ENCODE measurements at places on chromosomes 12 and 14.

DNA sequence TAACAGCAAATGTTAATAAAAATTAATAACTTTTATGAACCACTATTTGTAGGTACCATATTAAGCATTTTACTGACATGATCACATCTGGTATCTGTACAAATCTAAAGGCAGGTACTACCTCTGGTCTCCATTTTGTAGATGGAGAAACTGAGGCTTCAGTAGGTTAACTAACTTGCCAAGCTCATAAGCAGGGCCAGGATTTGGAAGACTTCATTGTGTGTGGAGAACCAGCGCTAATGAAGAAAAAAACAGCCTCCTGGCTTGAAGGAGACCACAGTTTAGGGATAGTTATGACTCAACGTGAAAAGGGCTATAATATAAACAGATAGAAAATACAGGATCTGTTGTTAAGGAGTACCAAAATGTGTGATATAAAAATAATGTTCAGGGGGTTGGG, 1.0 kb downstream of the NUP37 start:
- H3K27ac ChIP-seq = peak overlapping the region; percentile 97

DNA sequence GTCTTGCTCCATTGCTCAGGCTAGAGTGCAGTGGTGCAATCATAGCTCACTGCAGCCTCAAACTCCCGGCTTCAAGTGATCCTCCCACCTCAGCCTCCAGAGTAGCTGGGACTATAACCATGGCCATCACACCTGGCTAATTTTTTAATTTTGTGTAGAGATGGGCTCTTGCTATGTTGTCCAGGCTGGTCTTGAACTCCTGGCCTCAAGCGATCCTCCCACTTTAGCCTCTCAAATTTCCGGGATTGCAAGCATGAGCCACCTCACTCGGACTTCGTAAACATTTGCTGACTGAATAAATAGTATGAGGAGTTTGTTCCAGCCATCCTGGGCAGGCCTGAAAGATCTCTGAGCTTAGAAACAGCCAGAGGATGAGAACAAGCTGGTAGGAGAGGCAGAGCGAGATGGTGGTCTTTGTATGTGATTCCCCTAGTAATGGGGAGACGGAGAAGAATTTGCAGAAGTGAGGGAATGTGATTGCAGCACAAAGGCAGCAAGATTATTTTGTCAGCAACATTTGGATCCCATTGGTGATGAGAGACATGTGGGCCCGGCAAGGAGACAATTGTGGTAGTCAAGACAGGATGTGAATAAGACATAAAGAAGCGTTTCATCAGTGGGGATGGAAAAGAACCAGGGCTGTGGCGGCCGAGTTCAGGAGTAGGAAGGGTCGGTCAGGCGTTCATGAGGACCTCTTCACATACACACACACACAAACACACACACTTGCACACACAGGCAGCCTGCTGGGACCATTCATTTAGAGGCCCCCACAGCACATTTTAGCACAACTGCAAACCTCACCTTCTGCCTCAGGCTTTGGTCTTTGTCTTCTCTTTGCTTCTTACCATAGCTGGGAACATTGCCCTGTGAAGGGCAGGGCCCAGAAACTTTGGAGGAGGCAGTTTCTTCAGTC, 155.5 kb downstream of the ZFP36L1 start:
- H3K4me1 ChIP-seq = no peaks in the 10 kb centered on the region
- no peaks in the 10 kb centered on the region for H3K36me3 ChIP-seq
- no peaks in the 10 kb centered on the region for H3K27me3 ChIP-seq
- DNase-seq = no peak
- no peak overlapping the region for H3K27ac ChIP-seq

DNA sequence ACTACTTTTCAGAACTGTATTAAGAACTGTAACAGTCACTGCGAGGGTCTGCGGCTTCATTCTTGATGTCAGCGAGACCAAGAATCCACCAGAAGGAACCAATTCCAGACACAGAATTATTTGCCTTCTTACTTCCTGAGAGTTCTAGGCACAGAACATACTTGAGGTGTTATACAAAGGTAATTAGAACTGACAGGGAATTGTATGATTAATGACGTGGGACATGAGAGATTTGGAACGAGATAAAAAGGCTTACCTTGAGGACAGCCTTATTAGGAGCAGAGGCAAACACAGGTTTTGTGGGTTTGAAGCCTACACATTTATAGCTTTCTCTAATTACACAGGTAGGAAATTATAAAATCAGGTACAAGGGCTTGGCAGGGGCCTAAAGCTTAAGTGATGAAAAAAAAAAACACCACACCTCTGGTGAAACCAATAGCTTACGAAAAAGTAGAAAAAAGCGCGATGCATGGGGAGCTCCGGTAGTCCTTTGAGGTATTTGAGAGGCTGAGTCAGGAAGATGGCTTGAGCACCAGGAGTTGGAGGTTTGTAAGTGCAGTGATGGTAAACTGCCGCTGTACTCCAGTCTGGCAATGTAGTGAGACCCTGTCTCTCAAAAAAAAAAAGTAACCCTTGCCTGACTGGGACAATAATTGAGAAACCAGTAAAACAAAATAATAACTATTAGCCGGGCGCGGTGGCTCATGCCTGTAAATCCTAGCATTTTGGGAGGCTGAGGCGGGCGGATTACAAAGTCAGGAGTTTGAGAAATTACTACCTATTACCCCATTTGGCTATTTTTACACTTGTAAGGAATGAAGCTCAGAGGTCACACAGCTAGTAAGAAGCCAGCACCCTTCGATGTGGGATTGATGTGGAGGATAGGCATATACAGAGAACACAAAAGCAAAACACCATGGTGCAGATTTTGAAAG, 795 bp upstream of the ACOT2 start:
- H3K4me3 ChIP-seq = peak overlapping the region; percentile 67
- H3K27me3 ChIP-seq = no peaks in the 10 kb centered on the region
- DNase-seq = no peak
- H3K36me3 ChIP-seq = no peaks in the 10 kb centered on the region
- H3K4me1 ChIP-seq = peaks cover 4% of the 10 kb centered on the region

- no peak for DNase-seq
- H3K4me3 ChIP-seq = no peak overlapping the region
- H3K4me1 ChIP-seq = no peaks in the 10 kb centered on the region
- no peak overlapping the region for H3K27ac ChIP-seq
Measured at GRCh38 chr12:38892087-38892786, 13.2 kb downstream of the CPNE8 start.

DNA sequence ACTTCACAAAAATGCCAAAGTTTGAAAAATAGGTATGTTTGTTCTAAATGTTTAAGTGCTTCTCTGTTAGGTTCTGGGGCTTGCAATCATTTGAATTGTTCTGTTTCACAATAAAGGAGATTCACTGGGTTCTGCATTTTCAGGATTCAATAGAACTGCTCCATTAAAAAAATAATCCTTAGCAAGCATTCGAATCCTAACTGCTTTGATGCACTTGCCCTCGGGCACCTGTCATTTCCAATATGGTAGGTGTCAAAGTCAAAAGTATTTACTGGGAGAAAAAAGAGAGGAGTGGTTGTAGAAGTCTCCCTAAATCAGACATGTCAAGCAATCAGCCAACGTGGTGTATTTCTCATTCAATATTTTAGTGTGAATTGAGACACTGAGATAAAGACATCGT, 5.5 kb downstream of the APOLD1 start:
- H3K36me3 ChIP-seq = no peaks in the 10 kb centered on the region
- H3K27me3 ChIP-seq = no peaks in the 10 kb centered on the region
- H3K4me1 ChIP-seq = peaks cover 67% of the 10 kb centered on the region
- H3K27ac ChIP-seq = peak overlapping the region; percentile 88
- no peak for DNase-seq
- H3K4me3 ChIP-seq = no peak overlapping the region

GRCh38 chr14:32251530-32251929, 48.5 kb upstream of the RNU6-8 start:
- no peak for DNase-seq
- no peaks in the 10 kb centered on the region for H3K4me1 ChIP-seq
- H3K27ac ChIP-seq = no peak overlapping the region
- no peaks in the 10 kb centered on the region for H3K27me3 ChIP-seq
- no peaks in the 10 kb centered on the region for H3K36me3 ChIP-seq

GRCh38 chr12:49346659-49347310, at the start of gene DNAJC22:
TSS of gene DNAJC22 (plus strand) at chr12:49346888. CDS start at chr12:49348873, 1,985 bp downstream.
- no peaks in the 10 kb centered on the region for H3K36me3 ChIP-seq
- no peak for DNase-seq
- peaks cover 20% of the 10 kb centered on the region for H3K4me1 ChIP-seq
- no peak within 1 kb of the TSS for H3K27ac ChIP-seq
- H3K27me3 ChIP-seq = no peaks in the 10 kb centered on the region

DNA sequence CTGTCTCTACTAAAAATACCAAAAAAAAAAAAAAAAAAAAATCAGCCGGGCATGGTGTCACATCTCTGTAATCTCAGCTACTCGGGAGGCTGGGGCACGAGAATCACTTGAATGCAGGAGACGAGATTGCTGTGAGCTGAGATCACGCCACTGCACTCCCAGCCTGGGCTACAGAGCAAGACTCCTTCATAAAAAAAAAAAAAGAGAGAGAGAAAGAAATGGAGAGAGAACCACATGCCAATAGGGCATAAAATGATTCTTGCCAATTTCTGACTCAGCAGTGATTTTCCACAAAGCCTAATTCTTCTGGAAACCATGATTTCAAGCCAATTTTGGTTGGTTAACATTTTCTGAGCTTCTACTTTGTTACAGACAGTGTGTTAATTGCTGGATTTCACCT, 250.4 kb upstream of the SEL1L start:
- H3K27ac ChIP-seq = no peak overlapping the region
- no peak for DNase-seq
- no peak overlapping the region for H3K4me3 ChIP-seq
- no peaks in the 10 kb centered on the region for H3K4me1 ChIP-seq
- H3K36me3 ChIP-seq = no peaks in the 10 kb centered on the region

- DNase-seq = no peak
- H3K27ac ChIP-seq = no peak overlapping the region
- H3K27me3 ChIP-seq = no peaks in the 10 kb centered on the region
- H3K4me1 ChIP-seq = no peaks in the 10 kb centered on the region
- no peaks in the 10 kb centered on the region for H3K36me3 ChIP-seq
Measured at GRCh38 chr12:95577820-95578219, 26.5 kb upstream of the USP44 start.

DNA sequence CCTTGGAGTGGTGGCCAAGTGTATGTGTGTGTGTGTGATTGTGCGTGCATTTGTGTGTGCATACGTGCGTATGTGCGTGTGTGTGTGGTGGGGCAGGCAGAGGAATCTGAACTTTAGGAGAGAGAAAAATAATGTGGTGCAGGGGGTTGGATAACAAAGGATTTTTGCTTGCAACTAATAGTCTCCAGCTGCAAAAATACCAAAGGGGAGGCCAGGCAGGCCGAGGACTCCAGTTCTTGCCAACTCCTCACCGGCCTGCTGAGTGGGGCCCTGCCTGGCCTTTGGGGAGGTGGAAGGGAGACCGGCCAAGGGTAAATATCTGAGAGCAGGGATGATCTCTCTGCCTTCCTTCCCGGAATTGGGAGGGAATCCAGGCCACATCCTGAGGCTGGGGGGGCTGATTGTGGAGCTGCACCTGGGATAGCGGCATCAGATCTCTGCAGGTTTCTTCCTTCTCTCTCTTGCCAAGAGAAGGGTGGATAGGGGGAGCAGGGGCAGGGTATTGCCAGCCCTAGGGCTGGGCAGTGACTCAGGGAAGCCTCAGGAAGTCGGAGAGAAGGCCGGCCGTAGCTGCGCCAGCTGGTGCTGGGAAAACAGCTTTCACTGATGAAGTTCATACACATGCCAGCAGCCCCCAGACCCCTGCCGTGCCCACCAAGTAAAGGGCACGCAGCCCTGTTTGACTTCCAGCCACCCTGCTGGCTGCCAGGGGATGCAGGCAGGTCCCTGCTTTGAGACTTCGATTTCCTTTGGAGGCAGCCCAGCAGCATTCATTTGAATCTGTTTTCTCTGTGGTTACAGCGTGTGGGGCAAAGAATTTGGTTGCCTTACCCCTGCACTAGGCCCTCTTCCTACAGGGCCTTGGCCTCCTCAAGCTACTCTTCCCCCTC, 4.6 kb upstream of the LRP1-AS start:
- no peaks in the 10 kb centered on the region for H3K4me1 ChIP-seq
- no peak overlapping the region for H3K27ac ChIP-seq
- H3K4me3 ChIP-seq = no peak overlapping the region
- no peaks in the 10 kb centered on the region for H3K27me3 ChIP-seq
- no peak for DNase-seq
- H3K36me3 ChIP-seq = no peaks in the 10 kb centered on the region

- no peaks in the 10 kb centered on the region for H3K36me3 ChIP-seq
- H3K27me3 ChIP-seq = no peaks in the 10 kb centered on the region
- no peak overlapping the region for H3K4me3 ChIP-seq
- H3K4me1 ChIP-seq = no peaks in the 10 kb centered on the region
- no peak for DNase-seq
Measured at GRCh38 chr14:102415671-102416070, 52.9 kb downstream of the TECPR2 start.

DNA sequence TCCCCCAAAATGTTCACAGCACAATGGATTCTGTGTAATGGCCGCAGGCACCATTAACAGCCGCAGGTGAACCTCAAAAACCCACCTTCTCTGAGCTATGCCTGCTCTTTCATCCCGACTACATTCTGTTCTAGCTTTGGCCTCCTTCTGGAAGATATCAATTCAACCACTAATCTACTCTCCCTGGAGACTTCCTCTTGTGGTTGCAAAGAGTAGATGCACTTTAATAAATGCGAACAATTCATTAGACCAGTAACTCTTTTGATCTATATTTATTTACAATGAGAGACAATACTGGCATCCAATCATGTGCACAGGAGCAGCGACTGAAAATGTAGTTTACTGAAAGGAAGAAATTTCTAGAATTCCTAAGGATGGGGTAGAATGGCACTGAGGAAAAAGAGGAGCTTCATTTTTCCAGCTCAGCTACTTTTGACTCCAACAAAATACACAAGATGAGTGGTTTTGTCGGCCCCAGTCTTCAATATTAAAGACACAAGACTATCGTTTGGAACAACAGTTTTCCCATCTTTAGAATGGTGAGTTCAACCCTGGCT, 5.3 kb downstream of the GRIN2B start:
- peaks cover under 1% of the 10 kb centered on the region for H3K36me3 ChIP-seq
- H3K27me3 ChIP-seq = peaks cover 9% of the 10 kb centered on the region
- no peaks in the 10 kb centered on the region for H3K4me1 ChIP-seq
- no peak overlapping the region for H3K4me3 ChIP-seq

- no peak for DNase-seq
- no peaks in the 10 kb centered on the region for H3K27me3 ChIP-seq
Measured at GRCh38 chr12:22283006-22283506, 51.5 kb downstream of the ST8SIA1 start.

DNA sequence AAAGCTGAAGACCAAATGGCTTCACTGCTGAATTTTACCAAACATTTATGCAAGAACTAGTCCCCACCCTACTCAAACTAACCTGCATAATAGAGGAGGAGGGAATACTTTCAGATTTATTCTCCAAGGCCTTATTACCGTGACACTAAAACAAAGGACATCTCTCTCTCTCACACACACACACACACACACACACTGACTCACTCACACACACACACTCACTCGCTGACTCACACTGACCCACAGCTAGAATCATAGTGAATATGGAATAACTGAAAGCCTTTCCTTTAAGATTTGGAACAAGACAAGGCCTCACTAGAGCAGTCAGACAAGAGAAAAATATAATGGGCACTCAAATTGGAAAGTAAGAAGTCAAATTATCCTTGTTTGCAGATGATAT, 1014.1 kb downstream of the TMTC2 start:
- no peaks in the 10 kb centered on the region for H3K27me3 ChIP-seq
- no peaks in the 10 kb centered on the region for H3K36me3 ChIP-seq
- H3K4me3 ChIP-seq = no peak overlapping the region
- H3K4me1 ChIP-seq = no peaks in the 10 kb centered on the region
- no peak for DNase-seq
- H3K27ac ChIP-seq = no peak overlapping the region

Data from Panc1 (cell line).